Ovary (tissue), 10 donors: ENCODE measurements at places on chromosomes 7 and 10.

GRCh38 chr7:73567846-73568685 is 10.3 kb downstream of the TBL2 start:
- no peak for DNase-seq

DNA sequence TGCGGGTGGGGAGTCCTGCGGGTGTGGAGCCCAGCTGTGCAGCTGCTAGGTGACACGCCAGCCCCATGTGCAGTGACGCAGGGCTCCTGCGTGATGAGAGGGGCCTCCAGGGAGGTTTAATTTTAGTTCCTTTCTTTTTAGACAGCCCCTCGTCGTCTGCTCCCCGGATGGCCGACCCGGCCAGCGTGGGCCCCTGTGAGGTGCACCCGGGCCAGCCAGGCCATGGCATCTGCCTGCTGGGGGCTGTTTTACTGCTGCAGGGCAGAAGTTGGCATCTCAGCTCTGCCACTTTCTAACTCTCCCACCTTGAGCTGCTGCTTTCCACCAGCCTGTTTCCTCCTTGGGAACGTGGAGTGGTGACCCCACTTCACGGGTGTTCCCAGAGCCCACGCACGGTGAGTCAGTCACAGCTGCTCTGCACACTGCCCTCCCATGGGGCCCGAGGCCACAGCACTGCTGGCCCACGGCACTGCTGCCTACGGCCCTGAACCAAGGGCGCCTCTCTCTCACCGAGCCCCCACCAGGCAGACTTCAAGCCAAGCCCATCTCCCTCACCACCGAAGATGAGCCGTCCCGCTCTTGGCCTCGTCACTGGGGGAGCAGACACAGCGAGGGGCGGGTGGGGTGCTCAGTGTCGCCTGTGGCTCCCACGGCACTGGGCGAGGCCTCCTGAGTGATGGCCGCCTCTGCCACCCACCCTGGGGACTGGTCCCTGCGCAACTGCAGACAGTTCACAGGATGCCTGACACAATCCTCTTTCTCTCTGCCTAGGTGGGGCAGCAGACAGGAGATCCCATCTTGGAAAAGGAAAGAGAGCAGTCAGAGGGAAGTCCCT is 21.3 kb downstream of the CYP2W1 start:
- no peak for DNase-seq

DNA sequence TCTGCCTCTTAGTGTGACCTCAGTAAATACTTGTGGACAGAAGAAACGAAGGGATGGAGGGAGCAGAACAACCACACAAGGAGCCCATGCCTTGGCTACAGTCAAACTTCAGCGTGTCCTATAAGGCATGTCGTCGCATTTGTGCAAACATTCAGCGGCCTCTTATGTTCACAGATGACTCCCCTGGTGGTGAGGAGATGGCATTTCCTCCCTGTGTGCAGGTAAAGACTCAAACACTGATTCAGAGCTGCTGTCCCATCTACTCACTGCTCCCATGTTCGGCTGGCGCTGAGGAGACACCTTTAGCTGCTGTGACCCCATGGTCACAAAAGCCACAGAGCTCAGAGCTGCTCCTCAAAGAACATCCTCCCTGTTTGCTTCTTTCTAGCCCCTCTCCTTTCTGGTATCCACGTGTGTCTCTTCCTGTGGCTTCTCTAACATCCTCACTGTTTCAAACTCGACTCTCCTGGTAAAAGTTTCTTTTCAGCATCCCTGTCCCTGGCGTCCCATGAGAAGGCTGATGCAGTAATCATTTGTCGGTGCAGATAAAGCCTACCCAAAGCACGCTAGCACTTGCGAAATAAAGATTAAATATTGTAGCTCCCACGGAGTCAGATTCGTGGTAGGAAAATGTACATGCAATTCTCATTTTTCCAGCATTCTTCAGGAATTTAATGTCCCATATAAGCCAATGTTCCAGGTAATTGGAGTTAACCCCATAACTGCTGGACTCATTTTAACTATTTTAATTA is 124.9 kb upstream of the NEBL start:
- DNase-seq, result no peak

DNA sequence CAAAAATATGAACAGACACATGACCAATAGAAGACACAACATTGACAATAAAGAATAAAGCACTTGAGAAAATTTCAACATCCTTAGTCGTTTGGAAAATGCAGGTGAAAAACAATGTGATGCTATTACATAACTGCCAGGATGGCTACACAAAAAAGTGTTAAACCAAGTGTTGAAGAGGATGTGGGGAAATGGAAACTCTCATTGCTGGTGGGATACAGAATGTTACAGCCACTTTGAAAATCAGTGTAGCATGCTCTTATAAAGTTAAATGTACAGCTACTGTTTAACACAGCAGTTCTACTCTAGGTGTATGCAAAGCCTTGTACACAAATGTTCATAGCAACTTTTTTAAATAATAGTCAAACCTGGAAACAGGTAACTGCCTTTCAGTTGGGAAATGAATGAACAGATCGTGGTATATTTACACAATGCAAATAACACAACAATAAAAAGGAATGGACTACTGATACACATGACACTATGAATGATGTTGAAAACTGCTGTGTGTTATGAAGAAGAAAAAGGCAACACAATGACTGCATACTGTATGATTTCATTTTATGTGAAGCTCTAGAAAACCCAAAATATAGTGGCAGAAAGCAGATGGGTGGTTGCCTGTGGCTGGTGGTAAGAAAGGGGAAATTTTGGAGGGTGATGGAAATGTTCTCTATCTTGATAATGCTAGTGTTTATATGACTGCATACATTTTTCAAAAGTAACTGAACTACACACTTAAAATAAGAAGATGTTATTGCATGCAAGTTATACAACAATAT is 102.2 kb upstream of the VIPR2 start:
- DNase-seq, result no peak

DNA sequence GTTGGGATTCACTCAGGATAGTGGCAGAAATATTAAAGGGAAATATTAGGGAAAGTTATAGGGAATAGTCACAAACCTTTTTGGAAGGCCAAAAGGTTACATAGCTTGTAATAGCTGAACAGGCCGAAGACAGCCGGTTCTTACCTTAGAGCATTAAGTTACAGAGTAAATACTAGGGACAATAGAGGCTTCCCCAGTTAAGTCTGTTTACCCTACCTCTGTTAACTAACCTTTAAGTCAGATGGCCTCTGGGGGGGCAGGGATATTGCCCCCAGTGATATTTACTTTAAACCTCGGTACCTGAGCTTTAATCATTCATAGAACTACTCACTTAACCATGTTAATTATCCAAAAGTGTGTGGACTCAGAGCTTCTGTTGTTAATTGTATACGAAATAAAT is 7.4 kb downstream of the POLR1F start:
- DNase-seq, result no peak
